Activated naive CD8-positive, alpha-beta T cell treated with anti-CD3 and anti-CD28 coated beads, Interleukin-2, amount 10 ng/mL, durations not matched to agents 7 days and 5 days (primary cell): ENCODE measurements at places on chromosomes 2 and 18.

GRCh38 chr2:160290598-160290997, 90.5 kb upstream of the ITGB6 start:
- DNase-seq, result no peak

GRCh38 chr2:69770193-69770702, 28.3 kb downstream of the ANXA4 start:
- DNase-seq, result no peak

DNA sequence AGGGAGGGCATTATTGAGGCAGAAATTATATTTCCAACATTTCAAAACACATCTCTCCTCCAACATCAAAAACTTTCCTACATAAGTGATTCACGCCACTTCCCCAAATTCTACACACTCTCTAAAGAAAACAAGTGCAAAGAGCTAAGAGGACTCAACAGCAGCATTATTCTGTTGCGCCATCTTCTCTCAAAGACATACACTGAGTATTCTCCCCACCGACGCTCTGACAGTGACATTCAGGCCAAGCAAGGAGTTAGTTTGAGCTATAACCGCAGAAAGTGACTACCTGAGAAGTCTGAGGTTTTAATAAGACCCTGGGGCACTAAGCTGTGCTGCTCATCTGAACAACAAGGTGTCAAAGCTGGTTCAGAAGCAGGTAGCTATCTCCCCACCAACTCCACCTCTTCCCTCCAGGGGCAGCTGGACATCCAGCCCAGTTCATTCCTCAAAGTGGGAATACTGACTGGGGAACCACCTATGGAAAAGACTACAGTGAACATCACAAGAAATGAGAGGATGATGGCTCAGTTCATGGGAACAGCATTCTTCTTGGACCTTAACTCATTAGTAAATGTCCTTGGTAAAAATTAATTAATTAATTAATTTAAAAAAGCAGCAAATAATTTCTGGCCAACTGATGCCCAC, 309.5 kb upstream of the CCDC68 start:
- no peak for DNase-seq

DNA sequence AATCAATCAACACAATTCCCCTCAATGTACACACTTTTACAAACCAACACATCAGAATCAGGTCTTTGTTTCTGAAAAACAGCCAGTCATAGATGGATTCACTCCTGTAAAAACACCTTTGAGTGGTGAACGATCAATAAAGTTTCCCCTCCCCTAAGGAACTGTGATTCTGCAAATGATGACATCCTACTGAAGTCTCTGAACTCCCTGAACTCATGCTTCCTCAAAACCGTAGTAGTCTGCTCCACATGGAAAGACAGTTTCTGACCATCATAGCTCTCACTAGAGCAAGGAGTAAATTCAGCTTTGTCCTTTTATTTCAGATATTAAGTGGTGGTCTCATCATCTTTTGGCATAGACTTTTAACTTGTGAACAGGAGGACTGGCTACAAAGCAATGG, 43.5 kb upstream of the ACTR3 start:
- no peak for DNase-seq

DNA sequence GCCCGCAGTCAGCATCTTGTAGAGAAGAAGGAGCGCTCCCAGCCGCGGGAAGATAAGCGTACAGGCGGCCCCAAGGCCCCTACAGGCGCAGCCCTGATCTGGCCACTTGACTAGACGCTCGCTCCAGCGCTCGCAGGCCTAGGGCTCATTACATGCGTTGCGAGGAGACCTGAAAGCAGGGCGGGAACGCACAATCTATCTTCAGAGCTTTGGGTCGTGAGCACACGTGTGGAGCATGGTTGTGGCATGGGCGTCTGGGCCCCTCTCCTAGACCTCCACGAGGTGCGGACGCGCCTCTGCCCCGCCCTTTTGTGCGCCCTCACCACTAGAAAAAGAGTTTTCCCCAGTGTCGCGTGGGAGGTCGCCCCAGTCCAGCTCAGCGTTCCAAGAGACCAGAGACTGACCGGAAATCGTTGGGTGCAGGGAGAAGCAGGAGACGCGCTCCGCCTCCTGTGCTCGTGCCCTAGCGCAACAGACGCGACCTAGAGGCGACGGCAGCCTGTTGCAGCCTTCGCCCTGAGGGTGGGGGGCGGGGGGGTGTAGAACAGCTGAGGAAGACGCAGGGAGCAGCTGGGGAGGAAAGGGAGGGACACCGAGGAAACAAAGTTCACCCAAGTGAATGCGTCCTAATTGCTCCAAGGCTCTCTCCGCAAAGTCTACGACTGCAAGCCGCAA, 12.6 kb downstream of the NR4A2 start:
- no peak for DNase-seq

DNA sequence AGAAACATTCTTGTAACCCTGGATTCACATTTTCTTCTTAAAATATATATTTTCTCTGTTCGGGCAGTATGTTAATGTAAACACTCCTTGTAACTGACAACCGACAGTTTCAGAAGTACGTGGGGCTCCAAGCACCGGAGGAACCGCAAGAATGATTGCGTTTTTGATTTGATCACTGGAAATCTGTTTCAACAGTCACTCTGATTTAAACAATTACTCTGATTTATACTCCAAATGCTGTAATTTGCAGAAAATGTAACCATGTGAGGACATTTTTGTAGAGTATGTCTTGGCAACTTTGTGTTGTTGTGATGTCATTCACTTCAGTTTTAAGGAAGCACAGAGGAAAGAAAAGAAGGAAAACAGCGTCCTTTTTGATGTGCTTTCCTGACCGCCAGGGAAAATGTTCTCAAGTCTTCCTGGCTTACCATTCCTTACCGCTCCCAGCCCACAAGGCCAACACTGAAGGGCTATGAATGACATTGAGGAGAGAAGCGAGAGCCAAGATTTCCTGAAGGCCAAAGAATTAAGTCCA, 77.7 kb downstream of the APOB start:
- no peak for DNase-seq

DNA sequence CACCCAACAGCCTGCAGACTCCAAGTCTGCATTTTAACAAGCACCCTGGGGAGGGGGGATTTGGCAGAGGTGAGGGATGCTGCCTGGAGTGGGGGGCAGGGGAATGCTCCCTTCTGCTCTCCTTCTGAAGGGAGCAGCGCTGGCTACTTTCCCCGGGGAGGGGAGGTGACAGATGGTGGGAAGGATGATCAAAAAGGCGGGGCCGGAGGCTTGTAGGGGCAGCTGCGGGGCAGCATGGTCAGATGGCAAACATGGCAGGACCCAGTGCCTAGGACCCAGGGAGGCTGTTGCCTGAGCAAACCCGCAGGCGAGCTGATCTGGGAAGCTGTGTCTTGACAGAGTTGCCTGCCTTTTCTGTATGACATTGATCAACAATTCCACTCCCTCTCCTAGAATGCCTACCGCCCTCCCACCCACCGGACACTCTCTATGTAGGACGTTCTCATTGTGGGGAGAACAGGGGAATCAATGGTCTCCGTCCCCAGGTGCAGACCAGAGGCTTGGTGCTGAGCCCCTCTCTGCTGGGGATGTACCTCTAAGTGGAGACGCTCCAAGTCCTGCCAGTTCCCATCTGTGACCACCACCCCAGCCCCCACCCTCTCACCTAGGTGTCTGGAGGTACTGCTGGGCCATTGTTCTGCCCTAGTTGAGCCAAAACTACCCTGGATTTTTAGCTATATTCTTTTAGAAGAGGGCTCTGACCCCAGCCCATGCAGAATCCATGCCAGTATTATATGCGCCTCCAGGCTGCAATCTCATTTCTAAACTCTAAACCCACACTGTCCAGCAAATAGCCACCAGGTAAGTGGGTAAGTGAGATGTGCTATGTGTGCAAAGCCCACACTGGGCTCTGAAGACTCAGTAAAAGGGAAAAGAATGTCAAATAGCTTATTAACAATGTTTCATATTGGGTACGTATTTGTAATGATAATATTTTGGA, 89.7 kb upstream of the SEC11C start:
- no peak for DNase-seq

DNA sequence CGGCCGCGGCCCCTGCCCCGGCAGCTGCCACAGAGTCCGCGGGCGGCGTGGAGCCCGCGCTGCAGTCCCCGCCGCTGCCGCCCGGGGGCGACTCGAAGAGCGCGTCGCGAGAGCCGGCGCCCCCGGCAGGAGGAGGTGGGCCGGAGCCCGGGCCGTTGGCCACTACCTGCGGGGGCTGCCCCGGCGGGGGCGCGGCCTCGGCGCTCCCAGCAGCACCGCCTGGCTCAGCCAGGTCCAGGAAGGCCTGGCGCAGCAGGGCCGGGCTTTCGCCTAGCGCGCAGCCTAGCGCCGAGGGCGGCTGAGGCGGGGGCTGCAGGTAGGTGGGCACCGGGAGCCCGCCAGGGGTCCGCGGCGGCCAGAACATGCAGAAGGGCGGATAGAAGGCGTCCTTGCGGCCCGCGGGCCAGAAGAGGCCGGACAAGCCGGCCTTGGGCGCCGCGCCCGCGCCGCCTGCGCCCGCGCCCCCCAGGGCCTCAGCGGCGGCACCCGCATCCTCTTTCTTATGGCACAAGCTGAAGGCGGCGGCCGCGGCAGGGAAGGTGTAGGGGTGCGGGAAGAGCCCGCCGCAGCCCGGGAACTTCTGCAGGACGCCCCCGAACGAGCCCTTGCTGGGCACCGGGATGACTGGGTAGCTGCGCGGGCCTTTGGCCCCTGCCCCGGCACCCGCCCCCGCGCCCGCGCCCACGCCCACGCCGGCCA, 3.9 kb downstream of the SKOR2 start:
- DNase-seq, result peak; percentile 42

DNA sequence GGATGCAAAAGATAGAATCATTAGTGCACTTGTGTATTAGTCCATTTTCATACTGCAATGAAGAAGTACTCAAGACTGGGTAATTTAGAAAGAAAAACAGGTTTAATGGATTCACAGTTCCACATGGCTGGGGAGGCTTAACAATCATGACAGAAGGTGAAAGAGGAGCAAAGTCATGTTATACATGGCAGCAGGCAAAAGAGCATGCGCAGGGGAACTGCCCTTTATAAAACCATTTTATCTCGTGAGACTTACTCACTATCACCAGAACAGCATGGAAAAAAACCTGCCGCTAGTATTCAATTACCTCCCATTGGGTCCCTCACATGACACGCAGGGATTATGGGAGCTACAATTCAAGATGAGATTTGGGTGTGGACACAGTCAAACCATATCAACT, 129.4 kb downstream of the SCG2 start:
- no peak for DNase-seq
